ENCODE measurements at places on chromosomes 4 and X.

GRCh38 chrX:110755061-110755460 lies 40.6 kb downstream of the CHRDL1 start:
- no peak for DNase-seq

DNA sequence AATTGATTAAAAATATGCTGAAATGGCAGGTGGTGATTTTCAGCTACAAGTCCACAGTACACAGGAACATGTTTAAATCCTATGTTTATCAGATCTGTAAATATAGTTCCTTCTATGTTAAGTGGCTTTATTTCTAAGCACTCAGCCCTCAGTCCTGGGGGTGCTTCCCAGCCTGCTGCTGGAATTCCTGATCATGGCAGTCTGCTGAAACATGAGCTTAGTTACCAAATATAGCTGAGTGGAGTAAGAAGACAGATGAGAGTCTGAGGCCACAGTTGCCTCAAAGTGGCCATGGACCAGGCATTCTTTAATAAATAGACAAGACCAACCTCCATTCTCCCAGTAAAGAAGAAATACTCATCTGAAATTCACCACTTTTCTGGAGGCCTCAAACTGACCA lies 17.1 kb upstream of the DDX60 start:
- DNase-seq = no peak

- DNase-seq = peak; percentile 81
These were observed at the start of gene TRIM2 for GRCh38 chr4:153204247-153204671. TSS of gene TRIM2 (plus strand) at chr4:153204443. CDS start at chr4:153204531, 88 bp downstream.

- no peak for DNase-seq
These were observed 39.4 kb downstream of the ADH7 start for GRCh38 chr4:99395595-99396364.

DNA sequence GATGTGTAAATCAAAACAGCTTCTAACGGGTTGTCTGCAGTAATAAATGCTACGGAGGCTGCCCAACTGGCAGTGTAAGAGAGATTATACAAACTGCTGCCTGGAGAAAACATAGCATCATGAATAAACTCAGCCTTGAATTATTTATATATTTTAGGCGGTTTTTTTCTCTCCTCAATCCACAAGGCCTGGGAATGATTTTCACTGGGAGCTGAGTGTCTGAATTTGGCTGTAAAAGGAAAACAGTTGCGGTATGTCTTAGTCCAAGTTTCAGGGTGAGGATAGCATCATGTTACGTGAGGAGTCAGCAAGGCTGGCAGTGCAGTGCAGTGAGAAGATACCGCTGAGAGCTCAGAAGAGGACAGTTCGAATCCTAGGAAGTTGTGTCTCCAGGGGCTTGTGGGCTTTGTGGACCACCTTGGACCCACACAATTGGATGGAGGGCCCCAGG lies 291.5 kb upstream of the BOD1L1 start:
- DNase-seq = no peak

DNA sequence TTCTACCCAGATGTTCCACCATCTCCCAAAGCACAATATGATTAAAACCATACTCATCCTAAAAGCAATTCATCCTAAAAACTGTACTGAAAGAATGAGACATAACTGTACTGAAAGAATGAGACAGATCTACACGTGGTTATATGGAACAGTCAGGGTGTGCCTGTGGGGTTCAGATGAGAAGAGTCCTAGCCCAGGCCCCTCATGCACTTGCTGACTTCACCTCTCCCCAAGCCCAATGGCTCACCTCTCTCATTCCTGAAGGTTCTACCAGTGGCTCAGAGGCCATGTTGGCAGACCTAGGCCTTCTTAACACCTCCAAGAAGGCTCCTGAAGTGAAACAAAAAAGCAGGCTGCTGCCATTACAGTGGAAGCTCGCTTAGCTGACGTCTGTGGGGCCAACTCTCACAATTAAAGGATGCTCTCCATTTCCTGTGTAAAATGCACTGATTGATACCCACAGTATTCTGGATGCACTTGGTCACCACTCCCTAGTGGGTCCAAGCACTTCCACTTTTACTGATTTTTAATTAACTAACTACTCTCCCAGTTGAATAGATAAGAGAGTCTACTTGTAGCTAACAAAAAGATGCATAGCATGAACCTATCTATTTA lies 3.8 kb downstream of the PLAC1 start:
- no peak for DNase-seq

GRCh38 chrX:85992811-85993229 lies 54.5 kb downstream of the CHM start:
- no peak for DNase-seq

- DNase-seq = no peak
These were observed 46.2 kb downstream of the GUCY1B1 start for GRCh38 chr4:155805016-155805415.

DNA sequence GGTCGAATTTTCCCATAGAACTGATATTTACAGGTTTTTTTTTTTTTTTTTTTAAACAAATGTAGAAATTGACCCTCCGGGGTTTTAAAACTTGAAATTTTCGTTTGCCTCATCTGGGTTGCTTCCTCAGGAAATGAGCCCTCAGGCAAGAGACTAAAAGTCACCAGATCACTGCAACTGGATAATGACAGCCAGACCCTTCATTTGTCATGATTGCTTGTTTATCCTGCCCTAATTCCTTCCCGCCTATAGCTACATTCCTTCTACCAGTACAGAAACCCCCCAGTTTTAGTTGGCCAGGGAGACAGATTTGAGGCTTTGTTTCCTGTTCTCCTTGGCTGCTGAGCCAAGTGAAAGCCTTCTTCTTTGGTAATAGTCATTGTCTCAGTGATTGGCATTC lies 44.0 kb upstream of the IGFBP7 start:
- no peak for DNase-seq

DNA sequence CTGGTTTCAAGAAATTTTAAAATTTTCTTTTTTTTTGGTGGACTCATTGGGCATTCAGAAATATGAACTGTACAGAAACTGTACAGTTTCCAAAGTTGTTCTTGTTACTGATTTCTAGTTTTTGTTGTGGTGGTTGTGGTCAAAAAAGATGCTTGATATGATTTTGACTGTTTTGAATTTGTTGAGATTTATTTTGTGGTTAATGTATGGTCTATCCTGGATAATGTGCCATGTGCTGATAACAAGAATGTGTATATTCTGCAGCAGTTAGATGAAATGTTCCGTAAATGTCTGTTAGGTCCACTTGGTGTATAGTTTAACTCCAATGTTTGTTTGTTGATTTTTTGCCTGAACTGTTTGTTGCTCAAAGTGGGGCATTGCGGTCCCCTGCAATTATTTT lies 127.6 kb upstream of the NUDT6 start:
- no peak for DNase-seq

All from left lung (tissue), 14 donors.